ENCODE measurements at places on chromosomes 16 and 17. TPM values are rescaled to one million over a fixed set of nuclear protein-coding genes. Genes with fewer than 3 reads are reported as not detected.

Gene SCGB1C2
- not detected for total RNA-seq

Gene AIPL1
- total RNA-seq = under 0.01 TPM

Gene KRTAP3-2
- total RNA-seq = not detected

Gene TMEM11
- total RNA-seq = 23.4 TPM

Gene HYDIN
- total RNA-seq = 2.7 TPM

Gene TMEM220
- 5.4 TPM for total RNA-seq

Gene ZNF598
- 30.8 TPM for total RNA-seq

Gene C1QTNF8
- total RNA-seq = not detected

Gene GP1BA
- not detected for total RNA-seq

Gene LPO
- total RNA-seq = not detected

Gene TMC5
- not detected for total RNA-seq

Gene SLC35G6
- total RNA-seq = not detected

Gene MYL11
- total RNA-seq = not detected

Gene KIFC3
- 55.0 TPM for total RNA-seq

Gene MYL4
- not detected for total RNA-seq

Gene MPDU1
- 88.3 TPM for total RNA-seq

Gene P2RX5
- total RNA-seq = not detected

Gene C17orf100
- 0.12 TPM for total RNA-seq

Gene PPY
- not detected for total RNA-seq

Gene FOXC2
- total RNA-seq = 0.16 TPM

Gene CMTM1
- total RNA-seq = 3.4 TPM

Gene CACNB1
- 14.0 TPM for total RNA-seq

Gene AGRP
- not detected for total RNA-seq

Gene FBXL16
- under 0.01 TPM for total RNA-seq

Gene IL34
- total RNA-seq = 2.8 TPM

Gene MAPT
- 0.97 TPM for total RNA-seq

Gene FBXL20
- 12.9 TPM for total RNA-seq

Gene STUB1
- 83.9 TPM for total RNA-seq

Gene HCRT
- total RNA-seq = not detected

Gene HEATR9
- not detected for total RNA-seq

Gene SBK1
- total RNA-seq = under 0.01 TPM

Gene KRT33A
- total RNA-seq = not detected

Gene VPS35L
- total RNA-seq = 53.7 TPM

Gene ATP2A1
- total RNA-seq = under 0.01 TPM

Gene CLEC18A
- total RNA-seq = 0.65 TPM

Gene PPP1R27
- total RNA-seq = not detected

Gene TLCD3A
- 26.6 TPM for total RNA-seq

Gene KRTAP9-4
- not detected for total RNA-seq

Gene TBC1D3E
- total RNA-seq = not detected

Gene SEZ6L2
- total RNA-seq = 1.1 TPM

Gene ZPBP2
- not detected for total RNA-seq

Gene CDH3
- 1.3 TPM for total RNA-seq

Gene KCNH6
- not detected for total RNA-seq

Gene WNT3
- total RNA-seq = 1.9 TPM

Gene TAT
- 0.16 TPM for total RNA-seq
